ENCODE measurements at places on chromosomes 7 and 10.

- no peak for DNase-seq
Measured at GRCh38 chr7:99128076-99128950, 15.6 kb downstream of the SMURF1 start.

- no peak for DNase-seq
Measured at GRCh38 chr10:121080281-121080891, 229.2 kb downstream of the WDR11 start.

DNA sequence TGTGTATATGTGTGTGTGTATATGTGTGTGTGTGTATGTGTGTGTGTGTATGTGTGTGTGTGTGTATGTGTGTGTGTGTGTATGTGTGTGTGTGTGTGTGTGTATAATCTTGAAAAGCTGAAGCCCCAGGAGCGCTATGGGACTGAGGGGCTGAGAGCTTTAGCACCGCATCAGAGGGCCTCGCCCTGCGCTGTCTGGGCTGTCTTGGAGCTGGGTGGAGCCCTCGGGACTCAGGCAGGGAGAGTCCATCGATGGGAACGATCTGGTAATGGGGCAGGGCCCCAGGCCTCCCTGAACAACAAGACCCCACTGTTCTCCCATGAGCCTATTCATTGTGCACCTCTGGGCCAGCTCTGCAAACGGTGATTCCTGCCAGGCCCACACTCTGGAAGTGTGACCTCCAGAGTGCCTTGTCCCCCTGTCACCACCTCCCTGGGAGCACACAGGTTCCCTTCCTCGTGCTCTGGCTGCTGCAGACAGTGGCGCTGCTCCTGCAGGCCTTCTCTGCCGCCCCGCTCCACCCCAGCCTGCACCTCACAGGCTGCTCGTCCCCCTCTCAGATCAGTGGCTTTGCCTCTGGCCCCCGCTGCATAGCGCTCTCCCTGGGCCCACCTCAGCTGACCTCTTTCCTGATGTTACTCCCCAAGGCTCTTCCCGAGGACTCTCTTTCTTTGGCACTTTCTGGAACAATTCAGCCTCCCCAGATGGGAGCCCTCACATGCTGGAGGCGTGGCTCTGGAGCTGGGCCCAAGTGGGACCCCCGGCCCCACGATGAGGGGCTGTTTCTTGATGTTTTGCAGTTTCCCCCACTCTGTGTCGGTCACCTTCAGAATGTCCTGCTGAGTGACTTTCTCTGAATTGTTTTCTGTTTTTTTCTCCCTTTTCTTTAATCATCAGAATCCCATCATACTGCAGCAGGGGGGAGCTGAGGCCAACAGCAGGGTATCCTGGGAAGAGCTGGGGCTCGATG, 542.2 kb upstream of the FOXK1 start:
- no peak for DNase-seq

GRCh38 chr7:52406808-52407207, 628.6 kb upstream of the POM121L12 start:
- DNase-seq, result no peak

DNA sequence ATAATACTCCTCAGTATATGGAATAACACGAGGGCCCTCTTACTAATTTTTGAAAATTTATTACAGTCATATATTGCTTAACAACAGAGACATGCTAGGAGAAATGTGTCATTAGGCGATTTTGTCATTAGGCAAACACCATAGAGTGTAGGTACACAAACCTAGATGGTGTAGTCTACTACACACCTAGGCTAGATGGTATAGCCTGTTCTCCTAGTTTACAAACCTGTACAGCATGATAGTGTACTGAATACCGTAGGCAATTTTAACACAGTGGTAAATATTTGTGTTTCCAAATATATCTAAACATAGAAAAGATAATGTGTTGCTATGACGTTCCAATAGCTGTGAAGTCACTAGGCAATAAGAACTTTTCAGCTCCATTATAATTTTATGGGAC, 12.8 kb downstream of the OR2F1 start:
- no peak for DNase-seq

- DNase-seq, result no peak
Measured at GRCh38 chr10:124384172-124384571, 34.6 kb downstream of the OAT start.

GRCh38 chr10:75191821-75192568, 18.6 kb upstream of the VDAC2 start:
- no peak for DNase-seq

DNA sequence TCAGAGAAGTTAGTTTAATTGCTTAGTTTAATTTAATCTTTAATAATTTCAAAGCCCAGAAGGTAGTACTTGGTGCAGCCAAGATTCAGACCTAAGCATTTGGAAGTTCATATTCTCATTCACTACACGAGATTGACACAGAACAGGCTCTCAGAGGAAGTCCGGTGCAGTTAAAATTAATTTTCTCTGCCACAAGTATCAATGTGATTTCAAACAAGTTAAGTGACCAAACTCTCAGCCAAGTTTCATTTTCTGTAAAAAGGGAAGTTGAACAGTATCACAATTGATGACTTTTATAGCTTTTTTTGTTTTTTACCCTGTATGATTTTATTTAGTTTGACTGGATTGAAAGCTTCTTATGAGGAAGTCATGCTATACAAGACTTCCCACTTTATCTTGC, 1494.9 kb upstream of the LRRTM3 start:
- no peak for DNase-seq

GRCh38 chr7:123616223-123616622, 14.6 kb downstream of the ASB15 start:
- no peak for DNase-seq

- no peak for DNase-seq
Measured at GRCh38 chr7:137343281-137343841, at the start of gene PTN. PTN (minus strand) TSS chr7:137343733; CDS start chr7:137254973, 88,760 bp downstream.

- no peak for DNase-seq
Measured at GRCh38 chr10:115606086-115606485, 512.9 kb downstream of the ATRNL1 start.

GRCh38 chr7:3922175-3922635, 621.2 kb downstream of the SDK1 start:
- DNase-seq, result no peak

DNA sequence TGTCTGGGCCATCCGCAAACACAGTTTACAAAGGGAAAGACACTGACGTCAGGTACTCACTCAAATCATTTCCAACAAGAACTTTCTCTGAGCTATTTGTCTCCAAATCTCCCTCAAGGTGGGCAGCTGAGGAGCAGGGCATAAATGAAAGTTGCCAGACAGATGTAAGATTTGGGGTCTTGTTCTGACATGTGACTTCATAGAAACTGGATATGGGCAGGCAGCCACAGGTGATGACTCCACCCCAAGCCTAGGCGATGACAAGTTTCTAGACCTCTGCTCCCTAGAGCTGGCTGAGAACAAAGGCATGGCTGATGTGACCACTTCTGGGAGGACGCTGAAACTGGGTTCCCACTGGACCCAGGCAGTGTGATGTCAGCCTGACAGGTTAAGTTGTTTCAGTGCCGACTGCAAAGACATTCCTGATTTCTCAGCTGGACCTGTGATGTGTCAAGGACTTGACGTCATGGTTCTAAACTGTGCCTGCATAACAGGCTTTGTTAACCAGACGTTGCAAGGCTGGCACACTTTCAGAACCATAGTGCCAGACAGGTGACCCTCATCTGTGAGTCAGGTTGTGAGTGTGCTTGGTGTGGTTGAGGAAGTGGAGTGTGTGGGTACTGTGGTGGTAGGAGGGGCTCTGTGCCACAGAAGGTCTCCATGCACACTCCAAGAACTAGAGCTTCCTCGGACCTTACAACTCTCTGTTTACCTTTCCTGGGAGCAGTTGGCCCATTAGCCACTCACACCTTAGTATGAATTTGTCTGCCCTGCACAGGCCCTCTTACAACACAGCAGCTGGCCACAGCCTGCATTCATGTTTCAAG, 39.9 kb upstream of the EBF3 start:
- DNase-seq, result no peak

DNA sequence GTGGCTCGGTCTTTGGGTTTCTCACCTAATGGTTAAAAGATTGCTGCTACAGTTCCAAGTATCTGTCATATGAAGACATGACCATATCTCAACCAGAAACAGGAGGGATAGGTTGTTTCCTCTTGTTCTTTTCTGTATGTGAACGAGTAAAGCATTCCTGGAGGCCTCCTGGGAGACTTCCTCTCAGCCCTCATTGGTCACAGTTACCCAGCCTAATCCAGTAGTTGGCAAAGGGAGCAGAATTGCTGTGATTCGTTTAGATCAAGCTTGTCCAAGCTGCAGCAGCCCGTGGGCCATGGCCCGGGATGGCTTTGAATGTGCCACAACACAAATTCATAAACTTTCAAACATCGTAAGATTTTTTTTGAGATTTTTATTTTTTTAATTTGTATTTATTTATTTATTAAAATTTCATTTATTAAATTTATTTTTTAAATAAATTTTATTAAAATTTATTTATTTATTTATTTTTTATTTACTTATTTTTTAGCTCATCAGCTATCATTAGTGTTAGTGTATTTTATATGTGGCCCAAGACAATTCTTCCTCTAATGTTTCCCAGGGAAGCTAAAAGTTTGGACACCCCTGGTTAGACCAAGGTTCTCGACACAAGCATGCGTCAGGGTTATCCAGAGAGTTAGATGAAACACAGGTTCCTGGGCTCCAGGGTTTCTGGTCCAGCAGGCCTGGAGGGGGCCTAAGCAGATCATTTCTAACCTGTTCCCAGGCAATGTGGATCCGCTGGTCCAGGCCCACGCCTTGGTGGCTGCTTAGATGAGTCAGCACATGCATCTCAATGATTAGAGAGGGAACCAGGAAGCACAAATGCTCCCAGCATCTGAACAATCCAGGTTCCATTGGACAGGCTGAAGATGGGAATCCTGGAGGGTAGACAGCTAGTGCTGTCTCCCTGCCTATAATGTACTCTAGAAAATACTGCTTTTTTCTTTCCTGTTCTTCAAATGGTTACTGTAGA, 25.6 kb downstream of the CDC123 start:
- DNase-seq, result no peak

DNA sequence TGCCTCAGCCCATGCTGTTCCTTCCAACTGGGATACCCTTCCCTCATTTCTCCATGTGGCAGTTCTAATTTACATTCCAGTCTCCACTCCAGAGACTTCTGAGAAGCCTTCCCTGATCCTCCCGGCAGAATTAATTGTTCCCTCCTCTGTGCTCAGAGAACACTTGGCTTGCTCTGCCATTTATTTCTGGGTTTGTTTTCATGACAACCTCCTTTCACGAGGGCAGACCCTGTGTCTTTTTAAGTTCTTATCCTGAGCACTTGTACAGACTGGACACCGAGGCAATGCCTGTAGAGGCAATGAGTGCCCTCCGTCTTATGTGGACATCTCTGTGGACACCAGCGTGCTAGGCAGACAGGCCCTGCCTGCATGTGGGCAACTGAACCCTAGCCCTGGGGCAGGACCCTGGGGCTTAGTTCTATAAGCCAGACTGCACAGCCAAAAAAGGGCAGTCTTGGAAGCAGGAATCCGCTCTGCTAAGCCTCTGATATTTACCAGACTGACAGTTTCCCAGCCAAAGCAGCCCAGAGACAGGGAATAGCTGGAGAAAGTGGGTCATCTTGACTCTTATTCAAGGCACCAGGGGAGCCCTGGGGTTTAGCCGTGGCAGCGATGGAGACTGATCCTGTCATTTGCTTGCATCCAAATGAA, 474.0 kb downstream of the RPS24 start:
- DNase-seq, result no peak

DNA sequence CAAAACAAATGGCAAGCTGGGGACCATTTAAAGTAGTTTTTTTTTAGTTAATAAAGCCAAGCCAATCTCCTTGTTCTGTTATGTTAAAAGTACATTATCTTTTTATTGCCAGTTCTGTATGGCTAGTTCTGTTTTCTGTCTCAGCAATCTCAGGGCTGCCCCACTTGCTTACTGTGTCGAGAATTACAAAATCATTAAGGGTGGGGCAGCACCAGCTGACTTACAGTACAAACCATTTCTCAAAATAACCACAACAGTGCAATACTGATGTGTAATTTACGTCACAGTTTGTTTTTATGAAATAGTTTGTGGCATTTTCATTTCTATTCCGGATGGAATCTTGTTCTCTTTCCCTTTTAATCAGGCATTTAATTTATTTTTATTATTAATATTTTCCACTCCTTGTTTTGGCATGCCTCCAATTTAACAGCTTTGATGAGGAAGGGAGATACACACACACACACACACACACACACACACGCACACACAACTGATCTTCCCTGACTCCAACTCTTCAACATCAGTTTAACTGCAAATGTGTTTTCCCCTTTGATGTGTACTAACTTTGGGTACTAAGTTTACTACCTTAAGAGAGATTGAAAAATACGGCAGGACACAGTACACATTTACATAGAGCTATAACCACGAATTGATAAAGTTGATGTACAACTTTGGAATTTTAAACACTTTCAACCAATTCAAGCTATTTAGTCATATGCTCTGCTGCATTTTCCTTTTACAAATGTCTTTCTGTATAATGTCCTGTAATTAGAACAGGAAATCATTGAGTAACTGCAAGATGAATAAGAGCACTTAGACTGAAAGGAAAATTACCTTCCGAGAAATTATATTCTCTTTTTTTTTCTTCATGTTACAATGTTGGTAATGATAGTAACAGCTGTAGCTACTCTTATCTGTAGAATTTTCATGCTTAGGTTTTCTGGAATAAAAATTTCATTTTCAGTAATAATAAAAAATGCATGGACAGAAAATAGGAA, 91.5 kb downstream of the ARID5B start:
- peak; percentile 43 for DNase-seq

GRCh38 chr10:97844678-97845077, 5.0 kb upstream of the GOLGA7B start:
- DNase-seq, result no peak

DNA sequence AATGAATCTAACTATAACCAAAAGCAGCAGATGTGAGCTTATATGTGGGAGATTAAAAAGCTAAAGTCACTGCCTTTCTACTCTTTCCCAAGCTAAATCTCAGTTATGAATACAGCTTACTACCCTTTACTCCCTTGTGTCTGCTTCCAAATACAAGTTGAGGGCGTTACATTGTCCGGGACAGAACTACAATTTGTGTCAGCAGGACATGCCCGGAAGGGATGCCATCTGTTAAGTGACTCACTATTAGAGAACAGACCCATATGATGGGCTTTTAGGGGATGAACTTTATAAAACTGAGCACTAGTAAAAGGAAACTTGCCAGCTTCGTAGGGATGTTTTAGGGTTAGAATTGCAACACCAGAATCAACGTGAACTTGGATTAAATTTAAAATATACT, 299.7 kb upstream of the CSTF2T start:
- no peak for DNase-seq

GRCh38 chr7:120806669-120807068, 51.3 kb downstream of the TSPAN12 start:
- no peak for DNase-seq

GRCh38 chr7:99380032-99380822, 5.7 kb downstream of the ARPC1B start:
- no peak for DNase-seq

All from HAP-1 (cell line).